HFFc6 (cell line): ENCODE measurements at places on chromosomes 7 and 10.

GRCh38 chr7:38525857-38526256 is 105.3 kb downstream of the AMPH start:
- DNase-seq: no peak

- no peak for DNase-seq
Measured at GRCh38 chr7:41771717-41772116, 68.8 kb upstream of the INHBA start.

- DNase-seq: no peak
Measured at GRCh38 chr10:12484941-12485805, 135.8 kb downstream of the CAMK1D start.

DNA sequence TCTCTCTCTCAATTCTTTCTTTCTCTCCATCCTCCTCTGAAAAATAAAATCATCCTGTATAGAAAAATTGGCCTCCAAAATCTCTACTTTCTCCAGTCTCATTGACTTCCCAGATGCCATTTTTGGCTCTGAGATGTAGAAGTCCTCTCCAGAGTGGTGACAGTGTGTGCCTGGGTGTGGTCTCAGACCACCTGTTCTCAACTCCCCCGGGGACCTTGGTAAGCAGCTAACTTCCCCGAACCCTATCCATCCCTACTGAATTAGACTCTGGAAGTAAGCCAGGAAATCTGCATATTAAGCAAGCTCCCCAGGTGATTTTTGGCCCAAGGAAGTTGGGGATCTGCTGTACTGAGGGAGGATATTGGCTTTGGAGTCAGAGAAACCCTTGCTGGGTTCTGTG is 120.5 kb downstream of the WDR11 start:
- no peak for DNase-seq

GRCh38 chr7:13448243-13448642 is 541.2 kb downstream of the ETV1 start:
- DNase-seq: no peak

GRCh38 chr10:8074881-8075280 is 20.4 kb downstream of the GATA3 start:
- DNase-seq: no peak

GRCh38 chr7:7719236-7719635 is 829 bp upstream of the RPA3 start:
- DNase-seq: peak; percentile 55
